Cortex of kidney (tissue), 1 donor: ENCODE measurements at places on chromosomes 1 and 21.

- DNase-seq, result no peak
These were observed 467.8 kb downstream of the LMO4 start for GRCh38 chr1:87796471-87796901.

DNA sequence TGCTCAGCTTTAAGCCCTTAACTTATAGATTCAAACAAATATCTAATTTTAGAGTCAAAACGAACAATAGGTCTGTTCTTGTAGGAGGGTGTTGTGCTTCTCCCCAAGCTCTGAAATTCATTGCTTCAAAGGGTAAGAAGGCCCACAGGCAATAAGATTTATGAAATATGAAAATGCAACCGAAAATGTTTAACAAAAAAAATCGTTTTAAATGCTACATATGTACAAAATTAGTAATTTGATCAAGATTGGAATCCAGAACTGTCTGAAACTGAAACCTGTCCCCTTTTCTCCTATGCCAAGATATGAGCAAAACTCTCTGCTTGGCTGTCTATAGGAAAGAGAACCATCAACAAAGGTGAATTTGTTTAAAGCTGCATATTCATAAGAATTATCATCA is 534.3 kb downstream of the PLPP3 start:
- no peak for DNase-seq

DNA sequence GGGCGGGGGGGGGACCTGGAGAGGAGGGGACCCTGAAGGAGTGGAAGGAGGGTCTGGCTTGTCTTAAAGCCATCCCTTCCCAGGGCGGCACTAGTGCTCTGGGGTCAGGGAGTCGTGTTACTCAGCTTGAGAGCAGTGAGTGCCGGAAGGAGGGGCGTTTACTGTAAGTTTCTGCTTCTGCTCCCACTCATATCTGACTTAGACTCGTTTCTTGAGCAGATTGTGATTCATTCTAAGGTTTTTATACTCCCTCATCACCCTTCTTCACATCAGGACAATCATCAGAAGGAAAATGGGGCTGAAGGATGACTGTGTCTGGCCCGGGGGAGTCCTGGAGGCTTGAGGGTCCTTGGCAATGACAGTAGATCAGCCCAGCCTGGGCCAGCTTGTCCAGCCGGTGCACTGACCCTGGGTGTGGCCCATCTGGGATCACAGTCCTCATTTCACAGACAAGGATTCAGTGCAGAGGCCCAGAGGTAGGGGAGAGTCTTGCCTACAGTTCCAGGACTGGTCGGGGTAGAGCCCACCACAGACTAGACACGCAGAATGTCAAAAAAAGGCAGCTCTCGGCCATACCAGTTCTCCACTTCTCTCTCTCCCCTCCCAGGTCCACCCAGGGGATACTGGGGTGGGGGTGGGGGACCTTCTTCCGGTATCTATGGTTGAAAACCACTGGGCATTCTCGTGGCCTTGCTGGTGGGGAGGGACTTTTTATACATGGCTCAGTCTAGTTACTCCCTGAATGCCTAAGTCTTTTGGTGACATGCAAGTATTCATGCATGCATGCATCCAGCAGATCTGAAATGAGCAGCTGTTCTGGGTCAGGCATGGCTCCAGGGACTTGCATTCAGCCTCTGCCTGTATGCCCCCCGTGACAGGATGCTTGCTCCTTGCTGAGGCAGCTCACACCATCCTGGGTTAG is 5.1 kb downstream of the TNFRSF8 start:
- no peak for DNase-seq

- DNase-seq, result no peak
These were observed 86.2 kb downstream of the STUM start for GRCh38 chr1:226634611-226635246.

DNA sequence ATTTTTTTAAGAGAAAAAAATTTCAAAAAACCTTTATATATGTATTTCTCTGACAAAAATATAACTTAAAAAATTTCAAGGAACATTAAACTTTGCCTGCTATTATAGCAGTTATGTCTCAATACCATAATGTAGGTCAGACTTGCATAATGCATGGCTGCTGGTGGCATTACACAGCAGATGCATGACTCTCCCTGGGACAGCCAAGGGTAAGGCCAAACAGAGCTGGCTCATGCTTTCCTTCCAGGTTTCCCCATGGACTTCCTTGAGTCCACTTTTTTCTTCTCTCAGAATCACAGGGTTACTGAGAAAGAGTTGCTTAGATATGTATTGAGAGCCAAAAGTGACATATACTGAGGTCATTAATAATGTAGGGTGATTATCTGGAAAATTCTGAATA is 43.7 kb downstream of the RHOU start:
- DNase-seq, result no peak

DNA sequence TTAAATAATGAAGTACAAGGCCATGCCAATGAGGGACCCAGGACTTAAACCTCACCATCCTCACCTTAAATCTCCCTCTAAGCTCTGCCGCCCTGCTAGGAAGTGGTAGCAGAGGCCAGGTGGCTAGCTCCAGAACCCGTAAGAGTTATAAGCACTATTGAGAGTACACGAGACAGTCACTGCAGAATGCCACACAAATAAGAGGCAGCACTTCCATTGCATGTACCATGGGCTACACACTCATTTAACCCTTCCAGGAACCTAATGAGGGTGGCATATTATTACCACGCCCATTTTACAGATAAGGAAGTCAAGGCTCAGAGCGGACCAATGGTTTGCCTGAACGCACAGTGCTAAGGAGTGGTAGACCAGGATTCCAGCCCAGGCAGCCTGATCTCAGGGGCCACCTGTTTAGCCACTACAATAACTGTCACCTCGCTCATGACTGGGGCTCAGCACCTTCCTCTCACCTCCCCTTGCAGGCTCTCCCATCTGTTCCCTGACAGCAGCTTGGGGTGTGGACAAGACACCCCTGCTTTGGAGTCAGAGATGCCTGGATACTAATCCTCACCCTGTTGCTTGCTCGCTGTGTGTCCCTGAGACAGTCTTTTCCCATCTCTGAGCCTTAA is 54.8 kb upstream of the ID3 start:
- no peak for DNase-seq

DNA sequence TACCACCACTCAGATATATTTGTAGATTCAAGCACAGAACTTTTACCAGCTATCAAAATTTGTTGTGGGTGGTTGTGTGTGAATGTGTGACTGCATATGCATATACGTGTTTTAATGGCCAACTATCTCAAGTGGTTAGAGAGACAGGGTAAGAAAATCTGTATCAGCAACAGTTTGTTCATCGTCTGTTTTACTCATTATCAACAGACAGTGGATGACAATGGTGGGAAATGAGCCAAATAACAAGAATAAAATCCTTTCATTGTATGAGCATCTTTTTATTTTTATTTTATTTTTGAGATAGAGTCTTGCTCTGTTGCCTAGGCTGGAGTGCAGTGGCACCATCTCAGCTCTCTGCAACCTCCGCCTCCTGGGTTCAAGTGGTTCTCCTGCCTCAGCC is 22.7 kb upstream of the DYNLT5 start:
- no peak for DNase-seq

GRCh38 chr1:219350172-219350931 is 176.7 kb downstream of the LYPLAL1 start:
- no peak for DNase-seq

- no peak for DNase-seq
These were observed 147.3 kb downstream of the KAZN start for GRCh38 chr1:14745789-14746188.

DNA sequence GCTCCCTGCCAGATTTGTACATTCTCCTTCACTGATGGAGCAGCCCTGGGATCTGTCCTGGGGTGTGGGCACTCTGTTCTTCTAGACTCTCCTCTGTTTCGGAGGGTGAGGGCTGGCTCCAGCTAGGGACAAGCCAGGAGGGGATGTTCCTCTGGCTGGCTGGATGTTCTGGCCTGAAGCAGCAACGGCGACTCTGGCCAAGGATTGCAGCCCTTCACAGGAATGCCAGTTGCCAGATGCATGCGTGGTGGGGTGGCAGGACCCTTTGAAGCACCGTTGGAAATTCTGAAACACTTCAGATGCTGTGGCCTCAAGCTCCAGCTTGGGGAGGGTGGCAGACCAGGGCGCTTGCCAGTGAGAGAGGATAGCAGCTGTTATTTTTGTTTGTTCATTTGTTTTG is 210.9 kb downstream of the TRABD2B start:
- no peak for DNase-seq

- no peak for DNase-seq
These were observed 6.8 kb upstream of the AK2 start for GRCh38 chr1:33043267-33044092.

DNA sequence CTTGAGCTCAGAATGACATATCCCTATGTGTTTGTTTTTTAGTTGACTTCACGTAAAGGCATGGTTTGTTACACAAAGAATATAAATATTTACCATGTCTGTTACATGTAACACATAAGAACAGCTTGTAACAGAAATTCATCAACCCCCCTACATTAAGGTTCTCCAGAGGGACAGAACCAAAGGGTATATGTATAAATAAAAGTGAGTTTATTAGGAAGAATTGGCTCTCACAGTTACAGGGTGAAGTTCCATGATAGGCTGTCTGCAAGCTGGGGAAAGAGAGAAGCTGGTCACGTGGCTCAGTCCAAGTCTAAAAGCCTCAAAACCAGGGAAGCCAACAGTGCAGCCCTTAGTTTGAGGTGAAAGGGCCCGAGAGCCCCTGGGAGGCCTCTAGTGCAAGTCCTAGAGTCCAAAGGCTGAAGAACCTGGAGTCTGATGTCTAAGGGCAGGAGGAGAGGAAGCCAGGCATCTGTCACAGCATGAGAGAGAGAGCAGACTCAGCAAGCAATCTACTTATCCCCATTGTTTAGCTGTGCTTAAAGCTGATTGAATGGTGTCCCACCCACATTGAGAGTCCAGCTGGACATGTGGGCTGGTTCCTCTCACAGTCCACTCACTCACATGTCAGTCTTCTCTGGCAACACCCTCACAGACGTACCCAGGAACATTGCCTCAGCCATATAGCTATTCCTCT is 15.8 kb downstream of the THRAP3 start:
- no peak for DNase-seq

GRCh38 chr1:174276087-174276486 is 116.8 kb downstream of the RABGAP1L start:
- DNase-seq, result no peak

DNA sequence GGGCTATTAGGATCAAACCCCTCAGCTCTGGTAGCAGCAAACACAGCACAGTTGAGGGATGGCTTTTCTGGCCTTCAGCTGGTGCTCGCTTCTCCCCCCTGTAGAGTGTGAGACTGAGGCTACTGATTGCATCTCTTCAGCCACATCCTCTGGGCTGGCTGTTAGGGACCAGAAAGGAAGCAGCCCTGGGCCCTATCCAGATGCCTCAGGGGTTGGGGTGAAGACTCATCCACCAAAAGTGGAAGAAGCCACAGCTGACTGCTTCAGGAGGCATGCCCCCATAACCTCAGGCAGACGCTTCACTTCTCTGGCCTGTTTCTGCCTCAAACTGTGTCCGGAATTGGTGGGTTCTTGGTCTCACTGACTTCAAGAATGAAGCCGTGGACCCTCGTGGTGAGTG is 6.2 kb upstream of the TMEM200B start:
- DNase-seq, result no peak

DNA sequence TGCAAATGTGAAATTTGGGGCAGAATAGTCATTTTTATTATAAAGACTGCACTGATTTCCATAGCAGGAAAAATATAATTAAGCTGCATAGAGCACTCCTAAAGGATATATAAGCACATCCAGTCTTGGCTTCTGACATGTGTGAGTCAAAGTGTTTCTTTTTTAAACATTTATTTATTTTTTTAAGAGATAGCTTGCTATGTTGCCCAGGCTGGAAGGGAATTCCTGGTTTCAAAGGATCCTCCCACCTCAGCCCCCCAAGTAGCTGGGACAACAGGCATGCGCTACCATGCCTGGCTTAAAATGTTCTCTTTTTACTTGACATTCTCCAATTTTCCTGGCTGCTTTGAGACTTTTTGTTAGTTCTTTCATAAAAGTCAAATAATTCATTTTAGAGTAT is 126.1 kb downstream of the HMCN1 start:
- DNase-seq, result no peak

GRCh38 chr1:22855668-22856606 is 116.7 kb downstream of the LACTBL1 start:
- DNase-seq, result no peak

GRCh38 chr1:27152004-27152828 is 2.7 kb downstream of the SLC9A1 start:
- no peak for DNase-seq

GRCh38 chr21:37367703-37368540 is 1.3 kb downstream of the DYRK1A start:
- DNase-seq, result no peak

GRCh38 chr1:207951652-207952051 is 40.7 kb upstream of the CD34 start:
- no peak for DNase-seq

GRCh38 chr1:182861994-182862393 is 22.8 kb downstream of the DHX9 start:
- no peak for DNase-seq

GRCh38 chr1:41661428-41662060 is 177.1 kb upstream of the EDN2 start:
- DNase-seq, result no peak

GRCh38 chr1:176949033-176949662 is 215.4 kb downstream of the ASTN1 start:
- DNase-seq, result no peak

GRCh38 chr1:3066250-3066711 is 2.7 kb upstream of the PRDM16 start:
- no peak for DNase-seq

- DNase-seq, result no peak
These were observed 75.4 kb downstream of the CEP170 start for GRCh38 chr1:243179720-243180119.

DNA sequence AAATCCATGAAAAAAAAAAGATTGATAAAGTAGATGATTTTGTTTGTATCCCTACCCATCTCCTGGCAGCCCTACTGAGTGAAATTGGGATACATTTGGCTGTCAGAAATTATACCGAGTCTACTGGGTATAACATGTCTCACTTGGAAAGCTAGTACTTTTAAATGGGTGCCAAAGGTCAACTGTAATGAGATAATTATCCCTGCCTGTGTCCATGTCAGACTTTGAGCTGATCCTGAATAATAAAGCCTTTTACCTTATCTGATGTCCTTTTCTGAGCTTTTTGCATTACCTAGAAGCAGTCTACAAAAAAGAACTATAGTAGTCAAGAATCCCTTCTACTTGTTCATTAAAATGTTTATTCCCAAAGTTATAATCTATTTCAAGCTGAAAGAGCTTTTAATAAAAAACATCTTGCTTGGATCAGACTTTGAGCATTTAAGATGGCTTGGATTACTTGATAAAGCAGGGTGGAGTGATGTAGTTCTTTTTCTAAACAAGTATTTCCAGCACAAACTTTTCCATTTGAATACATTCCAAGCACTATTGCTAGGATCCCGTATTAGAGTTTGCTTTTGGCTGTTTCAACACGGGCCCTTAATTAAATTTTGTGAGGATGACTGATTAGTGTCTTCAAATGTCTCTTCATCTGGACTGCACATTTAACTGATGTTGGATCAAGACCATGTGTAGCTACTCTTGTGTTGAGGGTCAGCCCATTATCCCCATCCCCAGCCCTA is 69.2 kb downstream of the DTL start:
- DNase-seq, result no peak

GRCh38 chr1:86502721-86503405 is 34.1 kb downstream of the CLCA1 start:
- DNase-seq, result no peak
